ENCODE measurements at places on chromosomes 3 and 15.

- peak; percentile 50 for DNase-seq
Observed at GRCh38 chr3:153026026-153026425, 136.0 kb upstream of the RAP2B start.

GRCh38 chr3:33096093-33096868 is 665 bp downstream of the GLB1 start:
- DNase-seq: no peak

- DNase-seq: no peak
Observed at GRCh38 chr3:182261041-182261440, 532.3 kb upstream of the ATP11B start.

DNA sequence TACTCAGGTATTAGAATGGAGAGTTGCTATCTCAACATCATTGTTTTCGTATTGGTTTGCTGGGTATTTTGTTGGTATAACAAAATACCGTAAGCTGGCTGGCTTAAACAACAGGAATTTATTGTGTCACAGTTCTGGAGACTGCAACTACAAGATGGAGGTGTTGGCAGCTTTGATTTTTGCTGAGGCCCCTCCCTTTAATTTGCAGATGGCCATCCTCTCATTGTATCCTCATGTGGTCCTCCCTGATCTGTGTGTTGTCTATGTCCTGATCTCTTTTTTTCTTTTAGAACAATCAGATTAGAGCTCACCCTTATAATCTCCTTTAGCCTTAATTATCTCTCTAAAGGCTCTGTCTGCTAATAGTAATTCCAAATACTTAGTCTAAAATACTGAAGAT is 299.8 kb upstream of the GOLIM4 start:
- no peak for DNase-seq

DNA sequence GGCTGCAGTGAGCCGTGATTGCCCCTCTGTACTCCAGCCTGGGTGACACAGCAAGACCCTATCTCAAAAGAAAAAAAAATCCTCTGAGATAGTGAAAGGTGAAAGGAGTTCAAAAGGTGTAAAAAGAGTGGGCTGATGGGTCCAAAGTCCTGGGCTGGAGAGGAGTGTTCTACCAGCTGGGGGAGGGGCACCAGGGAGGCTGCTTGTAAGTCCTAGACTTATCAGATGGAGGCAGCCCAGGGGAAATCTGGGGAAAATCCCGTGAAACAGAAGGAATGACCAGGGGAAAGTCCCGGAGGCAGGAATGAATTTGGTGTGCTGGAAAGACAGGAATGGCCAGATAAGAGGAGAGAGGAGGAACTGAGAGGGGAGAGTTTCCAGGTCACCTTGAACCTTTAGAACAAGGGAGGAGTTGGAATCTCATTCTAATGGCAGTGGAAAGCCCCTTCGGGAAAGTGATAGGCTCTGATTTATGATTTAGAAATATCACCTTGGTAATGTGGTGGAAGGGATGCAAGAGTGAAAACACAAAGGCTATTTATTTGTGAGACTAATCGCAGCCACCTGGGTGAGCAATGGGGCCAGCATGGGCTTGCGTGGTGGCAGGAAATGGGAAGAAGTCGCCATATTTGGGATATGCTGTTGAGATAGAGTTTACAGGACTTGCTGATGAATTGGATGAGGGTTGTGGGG is 23.4 kb upstream of the PPP4R2 start:
- DNase-seq: no peak

DNA sequence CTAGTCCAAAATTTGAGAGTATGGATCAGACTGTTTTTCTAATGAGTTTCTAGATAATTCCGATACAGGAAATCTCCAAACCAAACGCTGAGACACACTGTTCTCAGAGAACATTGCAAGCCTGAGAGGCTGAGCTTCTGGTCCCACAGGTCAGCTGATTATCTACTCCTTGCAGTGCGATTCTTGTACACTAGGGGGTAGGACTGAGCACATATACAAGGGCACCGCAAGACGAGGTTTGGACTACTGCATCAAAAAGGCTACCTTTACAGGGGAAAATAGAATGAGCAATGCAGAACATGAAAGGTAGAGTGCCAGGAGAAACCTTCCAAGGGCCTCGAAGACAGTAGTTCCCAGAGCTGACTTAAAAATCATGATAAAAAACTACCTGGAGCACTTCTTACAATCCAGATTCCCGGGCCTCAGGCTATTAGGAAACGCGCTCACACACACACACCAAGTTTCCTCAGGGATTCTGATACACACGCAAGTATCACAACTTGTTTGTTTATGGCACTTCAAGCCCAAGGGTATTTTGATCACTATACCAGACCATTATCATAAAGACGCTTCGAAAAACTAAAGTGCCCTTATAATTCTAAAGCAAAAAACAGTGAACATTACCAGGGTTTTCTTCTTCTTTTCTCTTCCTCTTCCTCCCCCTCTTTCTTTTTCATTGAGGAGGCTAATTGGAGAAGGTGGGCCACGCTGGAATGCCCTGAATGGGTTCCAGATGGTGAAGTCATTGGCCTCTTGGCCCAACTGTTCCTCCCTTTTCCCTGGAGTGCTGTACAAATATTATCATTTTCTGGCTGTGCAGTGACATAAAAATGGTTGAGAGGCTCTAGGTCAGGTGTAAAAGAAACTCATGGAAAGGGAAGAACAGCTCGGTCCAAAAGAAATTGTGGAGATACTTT is 61.8 kb downstream of the SLC12A8 start:
- DNase-seq: no peak

DNA sequence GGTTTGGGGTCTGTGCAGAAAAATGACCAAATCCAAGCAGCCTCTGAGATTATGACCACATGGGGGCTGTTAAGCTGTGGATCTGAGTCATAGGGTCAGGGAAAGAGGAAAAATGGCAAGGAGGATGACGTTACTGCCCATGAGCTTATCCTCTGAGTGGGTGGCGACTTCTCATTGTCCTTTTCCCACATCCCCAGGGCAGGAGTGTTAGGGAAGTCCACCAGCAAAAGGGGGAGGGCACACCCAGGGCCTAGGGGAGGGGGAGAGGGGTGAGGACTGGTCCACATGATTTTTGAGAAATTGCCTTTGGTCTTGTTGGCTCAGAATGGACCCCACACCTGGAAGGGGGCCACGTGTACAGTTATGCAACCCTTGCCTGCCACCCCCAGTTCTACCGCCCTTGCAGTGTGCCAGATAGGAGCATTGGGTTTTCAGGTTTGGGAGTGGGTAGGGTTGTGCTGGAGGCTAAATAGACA is 2.6 kb downstream of the CD276 start:
- DNase-seq: no peak

GRCh38 chr3:108171106-108171505 is 51.1 kb downstream of the IFT57 start:
- no peak for DNase-seq

DNA sequence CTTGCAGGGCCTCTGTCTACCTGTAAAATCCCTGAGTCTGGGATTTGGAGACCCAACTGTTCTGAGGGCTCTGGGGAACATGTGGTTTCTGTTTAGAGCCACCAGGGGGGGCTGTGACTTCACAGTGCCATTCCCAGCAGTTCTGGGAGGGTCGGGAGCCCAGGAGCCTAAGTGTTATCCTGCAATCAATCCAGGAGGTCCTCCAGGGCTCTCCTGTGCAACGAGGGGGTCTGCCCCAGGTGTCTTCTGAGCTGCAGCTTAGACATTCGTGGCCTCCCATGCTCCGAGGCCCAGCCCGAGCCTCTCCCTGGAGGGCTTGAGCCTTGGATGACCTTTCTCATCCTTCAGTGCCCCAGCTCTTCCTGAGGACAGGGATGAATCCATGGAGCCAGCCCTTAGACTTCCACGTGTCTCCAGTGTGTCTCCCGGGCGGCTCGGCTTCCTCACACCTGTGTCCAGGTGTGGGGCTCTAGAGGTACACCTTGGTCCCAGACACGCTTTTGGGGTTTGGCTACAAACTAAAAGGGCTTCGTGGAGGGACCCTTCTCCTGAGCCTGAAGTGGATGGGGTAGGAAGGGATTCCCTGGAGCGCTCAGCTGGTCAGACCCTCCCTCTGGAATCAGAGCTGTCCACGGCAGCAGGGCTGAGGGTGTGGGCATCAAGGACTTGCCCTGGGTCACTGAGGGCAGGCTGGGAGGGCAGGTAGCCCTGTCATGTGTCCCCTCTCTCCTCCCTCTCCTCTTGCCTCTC is 20.3 kb upstream of the ABTB1 start:
- peak; percentile 51 for DNase-seq

DNA sequence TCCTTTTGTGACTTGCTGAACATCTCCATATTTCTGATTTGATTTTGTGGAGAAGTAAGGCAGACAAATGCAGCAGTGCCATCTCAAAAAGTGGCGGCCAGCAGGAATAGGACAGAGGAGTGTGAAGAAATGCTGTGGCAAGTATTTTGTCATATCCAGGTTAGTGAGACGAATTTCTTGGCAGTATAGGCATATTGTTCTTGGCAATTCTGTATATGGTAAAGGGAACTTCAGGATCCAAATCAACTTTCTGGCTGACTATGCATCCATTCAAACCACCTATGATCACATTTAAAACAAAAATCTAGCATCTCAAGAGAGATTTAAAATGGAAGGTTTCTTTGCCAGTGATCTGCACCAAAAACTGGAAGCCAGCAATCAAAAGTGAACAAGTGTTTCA is 228.0 kb downstream of the DTWD1 start:
- DNase-seq: no peak

- no peak for DNase-seq
Observed at GRCh38 chr15:43126356-43126755, 7.0 kb upstream of the TMEM62 start.

- DNase-seq: peak; percentile 1
Observed at GRCh38 chr15:35874260-35874905, 328.4 kb upstream of the DPH6 start.

- no peak for DNase-seq
Observed at GRCh38 chr15:40511472-40512133, 40.8 kb downstream of the CHST14 start.

DNA sequence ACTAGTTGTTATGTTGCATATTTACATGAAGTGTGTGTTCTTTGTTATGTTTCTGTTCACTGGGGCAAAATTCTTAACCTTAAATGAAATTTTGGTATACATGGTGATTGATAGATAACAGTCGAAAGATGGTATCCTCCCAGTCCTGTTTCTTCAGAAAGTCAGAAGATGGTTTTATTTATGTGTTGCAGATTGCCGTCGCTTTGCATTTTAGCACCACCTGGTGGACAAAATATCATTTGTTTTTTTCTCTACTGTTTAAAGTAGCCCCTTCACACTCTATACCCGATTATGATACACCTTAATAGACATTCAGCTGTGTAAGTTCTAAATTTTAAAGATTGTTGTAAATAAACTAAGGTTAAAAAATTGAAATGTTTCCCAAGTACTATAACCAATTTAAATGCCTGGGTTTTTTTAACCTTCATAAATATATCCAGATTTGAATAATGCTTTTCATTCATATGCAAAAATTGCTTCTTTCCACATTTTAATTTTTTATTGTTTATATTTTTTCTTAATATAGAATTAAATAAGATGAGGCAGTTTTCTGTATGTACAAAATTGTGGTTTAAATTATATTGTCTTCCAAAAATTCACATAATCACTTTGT is 152.2 kb downstream of the ALCAM start:
- DNase-seq: peak; percentile 61

GRCh38 chr3:76859596-76859995 is 180.3 kb upstream of the ROBO2 start:
- no peak for DNase-seq

DNA sequence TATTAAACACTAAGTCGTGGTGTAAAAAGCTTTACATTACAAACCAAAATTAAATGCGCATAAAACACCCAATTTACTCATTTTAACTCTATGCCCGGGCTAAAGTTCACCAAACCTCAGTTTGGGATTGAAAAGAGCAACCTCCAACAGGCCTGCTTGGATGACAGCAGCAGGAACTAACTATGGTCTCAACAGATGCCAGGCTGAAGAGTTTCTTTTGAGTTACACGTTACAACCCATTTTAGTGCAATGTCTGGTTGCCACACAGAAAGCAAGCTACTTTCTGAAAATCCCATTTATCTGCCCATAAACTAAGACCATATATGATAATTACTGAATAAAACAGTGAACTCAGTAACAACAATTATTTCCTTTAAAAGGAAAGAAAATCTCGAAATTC is 2.2 kb downstream of the SATB1 start:
- DNase-seq: no peak

GRCh38 chr15:71747128-71748083 is 62.9 kb upstream of the NR2E3 start:
- DNase-seq: peak; percentile 57

DNA sequence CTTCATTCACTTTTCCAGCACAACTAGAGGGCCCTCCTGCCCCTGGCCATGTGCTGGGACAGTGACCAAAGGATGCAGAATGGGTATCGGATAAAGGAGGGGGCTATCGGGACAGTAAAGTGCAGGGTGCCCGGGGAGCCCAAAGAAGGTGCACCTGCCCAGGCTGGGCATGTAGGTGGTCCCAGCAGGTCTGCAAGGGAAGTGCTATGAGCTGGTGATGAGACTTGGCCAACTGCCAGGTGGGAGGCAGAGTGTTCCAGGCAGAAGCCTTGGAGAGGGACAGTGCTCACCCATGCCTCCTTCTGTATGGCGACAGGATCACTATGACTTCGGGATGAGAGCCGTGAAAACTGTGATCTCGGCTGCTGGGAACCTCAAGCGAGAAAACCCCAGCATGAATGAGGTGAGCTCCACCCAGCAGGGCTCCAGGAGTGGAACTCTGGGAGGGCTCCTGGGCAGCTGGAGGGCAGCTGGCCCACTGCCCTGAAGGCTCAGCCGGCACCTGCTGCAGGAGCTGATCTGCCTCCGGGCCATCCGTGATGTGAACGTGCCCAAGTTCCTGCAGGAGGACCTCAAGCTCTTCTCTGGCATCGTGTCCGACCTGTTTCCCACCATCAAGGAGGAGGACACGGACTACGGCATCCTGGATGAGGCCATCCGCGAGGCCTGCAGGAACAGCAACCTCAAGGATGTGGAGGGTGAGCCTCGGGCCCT is 48.4 kb downstream of the DNAH1 start:
- no peak for DNase-seq
